ENCODE measurements at places on chromosomes 7 and 10.

GRCh38 chr10:47423476-47423875 lies 39.4 kb upstream of the ZNF488 start:
- DNase-seq = no peak

DNA sequence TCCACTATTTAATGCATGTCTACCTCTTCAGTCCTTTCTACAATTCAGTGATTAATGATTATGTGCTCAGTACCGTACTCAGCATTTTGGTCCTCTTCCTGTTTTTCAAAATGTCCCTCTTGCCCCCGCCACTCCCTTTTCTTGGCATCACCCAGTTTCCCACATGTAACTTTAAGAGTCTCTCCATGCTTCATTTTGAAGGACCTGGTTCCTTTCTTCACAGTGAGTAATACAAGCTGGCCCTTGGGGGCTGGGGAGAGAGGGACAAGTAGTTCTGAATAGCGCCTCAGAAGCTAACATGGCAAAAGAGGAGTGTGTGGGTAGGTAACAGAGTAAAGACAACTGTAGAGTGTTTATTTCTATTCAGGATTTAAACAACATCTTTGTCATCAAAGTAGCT lies 34.6 kb upstream of the SLIT1 start:
- DNase-seq = no peak

- DNase-seq = no peak
Observed at GRCh38 chr7:37028909-37029440, 304.7 kb upstream of the AOAH start.

DNA sequence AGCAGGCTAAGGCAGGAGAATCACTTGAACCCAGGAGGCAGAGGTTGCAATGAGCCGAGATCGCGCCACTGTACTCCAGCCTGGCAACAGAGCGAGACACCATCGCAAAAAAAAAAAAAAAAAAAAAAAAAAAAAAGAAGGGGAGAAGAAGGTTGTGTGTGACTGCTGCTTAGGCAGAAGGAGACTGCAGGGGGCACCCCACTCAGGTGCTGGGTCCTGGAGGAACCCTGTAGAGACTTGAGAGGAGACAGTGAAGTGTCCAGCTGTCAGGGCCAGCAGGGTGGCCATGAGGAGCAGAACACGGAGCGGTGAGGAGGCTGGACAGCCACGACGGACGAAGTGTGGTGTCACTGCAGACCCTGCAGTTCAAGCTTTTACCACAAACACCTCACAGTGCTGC lies 99.0 kb upstream of the NMT2 start:
- DNase-seq = no peak

GRCh38 chr7:45596665-45597095 lies 22.5 kb downstream of the ADCY1 start:
- DNase-seq = no peak

DNA sequence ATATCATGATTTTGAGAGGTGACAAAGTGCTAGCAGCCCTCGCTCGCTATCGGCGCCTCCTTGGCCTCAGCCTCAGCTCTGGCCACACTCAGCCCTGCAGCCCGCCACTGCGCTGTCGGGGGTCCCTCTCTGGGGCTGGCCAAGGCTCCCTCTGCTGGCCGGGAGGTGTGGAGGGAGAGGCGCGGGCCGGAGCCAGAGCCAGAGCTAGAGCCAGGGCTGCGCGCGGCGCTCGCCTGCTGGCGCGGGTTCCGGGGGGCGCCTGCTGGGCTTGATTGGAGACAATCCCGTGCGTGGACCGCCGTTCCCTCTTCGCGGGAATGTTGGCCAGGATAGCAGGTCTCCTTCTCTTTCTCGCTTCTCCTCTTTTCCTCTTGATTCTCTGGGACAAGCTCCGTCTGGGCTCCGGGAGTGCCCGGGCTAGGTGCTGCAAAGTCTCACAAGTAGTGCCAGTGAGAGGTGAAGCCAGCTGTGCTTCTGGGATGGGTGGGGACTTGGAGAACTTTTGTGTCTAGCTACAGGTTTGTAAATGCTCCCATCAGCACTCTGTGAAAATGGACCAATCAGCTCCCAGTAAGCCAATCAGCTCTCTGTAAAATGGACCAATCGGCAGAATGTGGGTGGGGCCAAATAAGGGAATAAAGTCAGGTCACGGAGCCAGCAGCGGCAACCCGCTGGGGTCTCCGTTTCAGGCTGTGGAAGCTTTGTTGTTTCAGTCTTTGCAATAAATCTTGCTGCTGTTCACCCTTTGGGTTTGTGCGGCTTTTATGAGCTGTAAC lies 43.4 kb upstream of the ELMO1 start:
- DNase-seq = no peak

DNA sequence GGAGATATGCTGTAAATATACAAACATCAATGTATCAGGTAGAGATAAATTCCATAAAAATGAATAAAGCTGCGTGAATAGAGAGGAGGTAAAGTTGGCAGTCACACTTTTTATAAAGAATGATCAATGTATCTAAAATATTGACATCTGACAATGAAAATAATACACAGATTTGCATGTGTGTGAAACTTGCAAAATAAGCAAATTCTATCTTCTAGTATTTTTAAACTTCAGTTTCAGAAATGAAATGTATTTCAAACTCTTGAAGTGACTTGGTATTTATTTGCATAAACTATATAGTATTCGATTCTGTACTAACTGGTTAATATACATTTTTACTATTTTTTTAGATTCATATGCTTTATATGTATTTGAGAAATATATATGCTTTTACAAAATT lies 986.6 kb downstream of the CNTNAP2 start:
- no peak for DNase-seq

DNA sequence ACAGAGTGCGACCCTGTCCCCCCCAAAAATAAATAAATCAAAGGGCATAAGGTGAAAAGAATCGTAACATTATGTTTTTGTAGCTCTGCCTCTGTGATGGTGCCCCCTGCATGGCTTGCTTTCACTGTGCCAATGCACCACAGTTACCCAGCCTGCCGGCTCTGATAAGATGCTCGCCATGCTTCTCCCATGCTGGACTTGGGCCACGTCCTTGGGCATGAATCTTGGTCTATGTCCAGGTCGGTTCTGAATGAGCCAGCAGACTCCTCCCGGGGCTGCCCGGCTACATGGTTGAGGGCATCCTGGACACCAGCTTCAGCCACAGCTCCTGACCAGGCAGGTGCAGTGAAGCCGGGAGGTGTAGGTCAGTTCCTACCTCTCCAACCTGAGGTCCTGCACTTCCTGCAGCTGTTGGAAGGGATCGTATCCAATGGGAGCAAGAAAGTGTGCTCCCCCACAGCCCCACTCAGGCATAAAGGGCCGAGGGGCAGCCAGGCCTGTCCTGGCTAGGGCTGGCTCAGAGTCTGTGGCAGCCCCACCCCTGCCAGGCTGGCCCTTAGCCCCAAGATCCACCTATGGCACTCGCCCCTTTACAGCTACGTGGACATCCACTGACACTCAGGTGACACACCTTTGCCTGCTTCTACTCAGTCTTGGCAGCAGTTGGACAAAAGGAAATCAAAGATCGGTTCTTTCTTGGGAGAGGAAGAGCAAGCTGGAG lies 34.1 kb downstream of the CHST3 start:
- no peak for DNase-seq

DNA sequence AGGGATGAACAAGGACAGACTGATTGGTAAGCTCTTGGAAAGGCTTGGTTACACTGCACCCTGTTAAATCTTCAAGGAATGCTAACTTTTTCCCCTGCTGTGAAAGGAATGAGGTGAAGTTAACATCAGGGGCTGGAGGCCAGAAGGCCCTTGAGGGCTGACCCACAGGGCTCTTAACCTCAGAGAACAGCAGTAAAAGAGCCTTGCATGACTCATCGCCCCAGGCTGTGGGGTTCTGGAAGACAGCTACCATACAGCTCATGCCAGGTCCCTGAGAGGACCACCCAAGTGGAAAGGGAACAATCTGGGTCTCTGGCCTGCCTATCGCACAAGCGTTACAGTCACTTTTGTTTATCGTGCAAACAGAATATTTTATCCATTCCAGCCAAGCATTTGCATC lies 54.4 kb downstream of the CYP2C9 start:
- no peak for DNase-seq

GRCh38 chr7:41816111-41816510 lies 113.2 kb upstream of the INHBA start:
- no peak for DNase-seq

DNA sequence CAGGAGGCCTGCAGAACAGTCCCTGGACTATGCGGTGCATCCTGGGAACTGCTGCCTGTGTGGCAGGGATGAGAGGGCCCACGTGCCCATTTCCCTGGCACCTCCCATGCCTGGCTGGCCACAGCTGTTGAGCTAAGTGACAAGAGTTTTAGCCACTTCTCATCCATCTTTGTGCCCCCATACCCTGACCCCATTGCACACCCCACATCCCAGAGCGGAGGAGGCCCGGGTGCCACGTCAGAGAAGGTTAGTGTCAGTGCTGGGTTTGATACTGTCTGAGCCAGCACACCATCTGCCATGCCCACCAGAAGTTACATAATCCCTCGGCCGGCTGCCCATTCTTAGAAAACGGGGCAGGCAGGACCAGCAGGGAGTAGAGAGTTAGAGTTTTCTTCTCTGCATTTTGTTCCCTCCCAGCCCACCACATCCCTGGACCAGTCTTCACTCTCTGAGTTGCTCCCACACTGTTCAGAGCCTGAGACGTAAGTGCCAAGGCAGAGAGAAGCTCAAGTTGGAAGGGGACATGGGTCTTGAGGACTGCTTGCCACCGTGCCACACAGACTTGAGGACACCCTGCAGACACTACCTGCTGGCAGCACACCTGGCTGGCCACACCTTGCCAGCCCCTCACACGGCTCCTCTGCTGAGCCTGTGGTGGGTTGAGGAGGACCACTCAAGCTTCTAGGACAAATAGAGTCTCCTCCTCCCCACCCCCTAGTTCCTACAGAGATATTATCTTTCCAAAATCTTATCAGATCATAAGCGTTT lies 13.1 kb downstream of the UNC5B start:
- DNase-seq = no peak

- no peak for DNase-seq
Observed at GRCh38 chr7:66227808-66228207, 22.7 kb downstream of the TPST1 start.

DNA sequence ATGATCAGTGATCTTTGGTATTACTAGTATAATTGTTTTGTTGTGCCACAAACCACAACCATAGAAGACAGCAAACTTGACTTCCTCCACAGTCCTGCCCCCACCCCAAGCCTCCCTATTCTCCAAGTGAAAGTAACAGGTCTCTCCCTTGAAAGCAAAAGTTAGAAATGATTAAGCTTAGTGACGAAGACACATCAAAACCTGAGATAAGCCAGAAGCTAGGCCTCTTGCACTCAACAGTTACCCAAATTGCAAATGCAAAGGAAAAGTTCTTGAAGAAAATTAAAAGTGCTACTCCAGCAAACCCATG lies 7.5 kb downstream of the SAR1A start:
- peak; percentile 70 for DNase-seq

DNA sequence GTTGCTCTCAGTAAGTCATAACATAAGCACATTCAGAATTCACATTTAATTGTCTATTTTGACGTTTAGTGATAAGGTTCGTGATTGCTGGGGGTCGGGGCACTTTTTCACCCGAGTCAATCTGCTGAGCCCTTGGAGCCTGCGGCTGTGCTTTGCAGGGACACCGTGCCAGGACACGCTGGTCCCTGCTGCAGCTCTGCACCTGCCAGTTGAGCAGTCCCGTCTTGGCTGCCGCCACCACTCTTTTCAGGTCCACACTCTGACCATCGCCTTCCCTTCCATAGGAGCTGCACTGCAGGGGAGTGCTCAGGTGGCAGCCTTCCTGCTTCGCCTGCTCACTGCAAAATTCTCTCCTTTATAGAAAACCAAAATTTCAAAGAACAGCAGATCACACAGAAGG lies 36.4 kb downstream of the CUL1 start:
- no peak for DNase-seq

GRCh38 chr7:106618480-106618879 lies 42.5 kb downstream of the CCDC71L start:
- DNase-seq = no peak

DNA sequence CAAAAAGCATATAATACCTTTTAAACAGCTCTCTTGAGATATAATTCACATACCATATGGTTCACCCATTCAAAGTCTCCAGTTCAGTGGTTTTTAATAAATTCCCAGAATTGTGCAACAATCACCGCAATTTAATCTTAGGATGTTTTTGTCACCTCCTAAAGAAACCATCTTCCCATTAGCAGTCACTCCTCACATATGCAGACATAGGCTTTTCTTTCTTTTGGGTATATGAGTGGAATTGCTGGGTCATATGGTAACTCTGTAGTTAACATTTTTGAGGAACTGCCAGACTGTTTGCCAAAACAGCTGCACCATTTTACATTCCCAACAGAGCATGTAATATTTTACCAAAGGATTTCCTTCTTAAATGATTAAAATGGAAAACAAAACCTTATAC lies 57.0 kb downstream of the CC2D2B start:
- DNase-seq = no peak

DNA sequence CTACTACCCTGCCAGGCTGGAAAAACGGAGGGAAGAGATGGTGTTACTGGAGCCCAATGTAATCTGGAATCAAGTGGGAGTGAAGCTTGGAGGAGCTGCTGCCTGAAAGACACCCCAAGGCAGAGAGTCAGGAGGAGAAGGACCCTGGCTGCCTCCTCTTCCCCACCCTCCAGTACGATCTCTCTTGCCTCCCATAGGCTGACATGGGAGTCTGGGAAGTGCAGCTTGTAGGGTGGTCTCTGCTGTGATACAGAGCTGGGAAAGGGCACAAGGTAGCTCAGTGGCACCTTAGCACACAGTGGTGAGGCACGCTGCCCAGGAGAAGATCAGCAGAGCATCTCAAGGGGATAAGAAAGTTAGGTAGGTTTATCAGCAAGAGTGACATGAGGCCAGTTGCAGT lies 35.9 kb downstream of the EMX2 start:
- no peak for DNase-seq

DNA sequence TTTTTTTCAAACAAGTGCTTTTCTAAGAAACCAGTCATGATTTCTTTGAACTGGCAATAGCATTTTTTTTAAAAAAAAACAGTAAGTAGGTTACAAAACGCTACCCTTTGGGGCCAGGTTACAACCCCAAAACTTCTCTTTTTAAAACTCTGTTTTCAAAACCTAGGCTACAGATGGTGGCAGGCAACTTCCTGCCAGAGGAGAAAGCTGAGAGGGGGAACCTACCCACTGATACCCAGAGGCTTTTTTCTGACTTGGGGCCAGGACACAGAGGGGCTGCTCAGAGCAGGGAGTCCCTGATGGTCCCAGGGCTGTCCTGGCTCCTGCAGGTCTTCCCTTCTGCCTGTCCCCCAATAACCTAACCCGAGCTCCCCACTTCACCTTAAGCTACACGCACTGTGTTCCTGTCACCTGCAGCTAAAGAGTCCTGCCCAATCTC lies 6.9 kb downstream of the STN1 start:
- peak; percentile 80 for DNase-seq

DNA sequence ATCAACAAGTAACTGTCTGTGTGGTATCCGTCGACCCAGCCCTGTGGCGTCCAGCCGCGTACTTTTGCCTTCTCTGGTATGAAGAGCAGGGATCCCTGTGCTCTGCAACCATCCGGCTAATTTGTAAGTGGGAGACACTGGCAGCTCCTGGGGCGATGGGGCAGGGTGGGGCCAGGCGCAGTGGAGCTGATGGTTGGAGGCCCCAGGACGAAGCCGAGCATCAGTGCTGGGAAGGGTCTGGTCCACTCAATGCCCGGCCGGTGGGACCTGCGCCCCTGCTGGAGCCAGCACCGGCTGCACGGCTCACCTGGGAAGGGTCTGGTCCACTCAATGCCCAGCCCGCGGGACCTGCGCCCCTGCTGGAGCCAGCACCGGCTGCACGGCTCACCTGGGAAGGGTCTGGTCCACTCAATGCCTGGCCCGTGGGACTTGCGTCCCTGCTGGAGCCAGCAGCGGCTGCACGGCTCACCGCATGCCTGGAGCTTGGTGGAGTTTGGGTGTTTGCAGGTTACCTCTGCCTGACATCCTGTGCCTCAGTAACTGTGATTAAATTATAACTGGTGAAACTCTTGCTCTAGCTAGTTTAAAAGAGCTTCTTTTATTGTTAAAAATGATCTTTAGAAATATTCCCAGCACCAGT lies 96.1 kb downstream of the NKX6-2 start:
- DNase-seq = no peak

Measured in CD4-positive, alpha-beta T cell treated with Interleukin-12 subunit alpha and Interleukin-12 subunit beta, for 1 hour (primary cell).